ENCODE measurements at places on chromosomes 3 and 15.

DNA sequence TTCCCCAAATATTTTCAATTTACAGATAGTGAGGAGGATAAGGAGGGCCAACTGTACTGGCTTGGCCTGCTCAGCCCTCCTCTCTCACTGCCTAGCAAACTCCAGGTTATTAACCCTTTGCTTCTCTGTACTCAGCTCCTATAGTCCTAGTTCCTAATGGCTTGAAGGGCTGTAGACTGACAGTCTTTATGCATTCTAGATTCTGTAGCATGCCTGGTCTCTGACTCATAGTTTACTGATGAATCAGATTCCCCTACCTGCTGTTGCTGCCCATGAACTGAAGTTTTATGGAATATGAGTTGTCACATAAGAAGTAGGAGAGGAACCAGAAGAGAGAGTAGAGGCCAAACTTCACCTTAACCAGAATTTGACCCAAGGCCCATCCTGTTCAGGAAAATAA is 27.1 kb upstream of the MAP3K13 start:
- DNase-seq, result no peak

- no peak for DNase-seq
These were observed 35.0 kb upstream of the ARID3B start for GRCh38 chr15:74505837-74506514.

- DNase-seq, result no peak
These were observed 103.4 kb upstream of the KLHL25 start for GRCh38 chr15:85897895-85898717.

GRCh38 chr3:63689285-63689684 is 36.8 kb downstream of the SNTN start:
- DNase-seq, result peak; percentile 27

DNA sequence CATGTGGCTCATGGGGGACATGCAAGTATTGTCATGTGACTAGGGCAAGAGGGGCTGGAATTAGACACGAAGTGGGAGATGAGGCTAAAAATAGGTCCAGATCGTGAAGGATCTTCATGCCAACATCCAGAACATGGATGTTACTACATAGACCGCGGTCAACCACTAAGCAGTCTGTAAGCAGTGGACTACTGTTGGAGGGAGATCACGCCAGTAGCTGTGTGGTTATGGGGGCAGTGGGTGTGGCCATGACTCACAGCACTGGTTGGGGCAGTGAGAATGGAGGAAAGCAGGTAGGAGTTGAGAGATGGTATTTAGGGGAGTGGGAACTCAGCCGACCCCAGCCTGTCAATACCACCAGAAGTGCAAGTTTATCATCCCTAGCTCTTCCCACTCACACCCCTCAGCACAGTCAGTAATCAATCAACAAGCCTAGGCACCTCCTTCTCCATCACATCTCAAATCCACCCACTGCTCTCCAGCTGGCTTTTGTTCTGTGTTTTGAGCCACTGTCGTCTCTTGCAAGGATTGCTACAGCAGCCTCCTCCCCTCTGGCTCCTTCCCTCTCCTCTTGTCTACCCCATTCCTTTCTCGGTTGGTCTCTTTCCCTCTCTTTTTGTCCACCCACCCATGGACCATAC is 107.2 kb upstream of the ABHD17C start:
- no peak for DNase-seq

DNA sequence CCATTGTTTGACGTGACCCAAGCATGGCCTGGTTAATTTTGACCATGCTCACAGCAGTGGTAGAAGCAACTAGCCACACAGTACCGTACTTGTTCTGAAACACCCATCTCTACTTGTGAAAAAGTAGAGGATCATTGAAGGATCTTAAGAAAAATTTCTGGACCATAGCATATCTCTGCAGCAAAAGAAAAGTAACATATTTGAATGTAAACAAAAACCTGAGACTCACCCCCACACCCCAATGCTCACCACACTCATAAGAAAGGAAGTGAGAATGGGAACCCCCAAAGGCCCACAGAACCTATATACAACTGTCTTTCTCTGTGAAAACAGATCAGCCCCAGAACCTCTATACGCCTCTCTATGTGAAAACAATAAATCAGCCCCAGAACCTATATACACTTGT is 33.8 kb upstream of the TFRC start:
- peak; percentile 89 for DNase-seq

DNA sequence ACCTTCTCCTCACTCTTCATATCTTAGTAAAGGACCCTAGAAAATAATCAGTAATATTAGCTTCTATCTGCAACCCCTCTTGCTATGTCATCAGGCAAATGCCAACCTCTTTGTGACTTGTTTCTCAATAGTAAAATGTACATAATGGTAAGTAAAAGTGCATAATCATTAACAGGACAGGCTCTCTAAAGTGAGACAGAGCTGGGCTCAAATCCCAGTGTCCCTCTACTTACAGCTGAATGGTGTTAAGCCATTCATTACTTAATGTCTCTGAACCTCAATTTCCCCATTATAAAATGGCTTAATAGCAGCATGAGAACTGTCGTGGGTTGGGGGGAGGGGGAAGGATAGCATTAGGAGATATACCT is 62.6 kb upstream of the ATP11B start:
- no peak for DNase-seq

DNA sequence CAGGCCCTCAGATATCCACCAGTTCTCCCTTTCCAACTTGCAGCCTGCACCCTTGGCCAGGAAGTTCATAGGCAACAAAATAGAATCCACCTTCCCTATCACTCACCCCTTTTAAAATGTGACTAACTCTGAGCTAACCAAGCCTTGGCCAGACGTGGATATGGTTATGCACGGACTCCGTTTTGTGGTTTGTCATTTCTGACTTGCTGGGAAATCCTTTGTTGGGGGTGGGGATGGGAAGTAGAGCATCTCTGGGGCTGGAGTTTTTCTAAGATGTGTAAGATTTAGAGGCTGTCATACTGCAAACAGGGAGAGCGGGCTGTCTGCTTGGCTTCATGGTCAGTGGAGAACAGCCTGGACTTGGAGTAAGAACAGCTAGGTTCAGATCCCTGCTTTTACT is 62.6 kb downstream of the SMAD3 start:
- no peak for DNase-seq

DNA sequence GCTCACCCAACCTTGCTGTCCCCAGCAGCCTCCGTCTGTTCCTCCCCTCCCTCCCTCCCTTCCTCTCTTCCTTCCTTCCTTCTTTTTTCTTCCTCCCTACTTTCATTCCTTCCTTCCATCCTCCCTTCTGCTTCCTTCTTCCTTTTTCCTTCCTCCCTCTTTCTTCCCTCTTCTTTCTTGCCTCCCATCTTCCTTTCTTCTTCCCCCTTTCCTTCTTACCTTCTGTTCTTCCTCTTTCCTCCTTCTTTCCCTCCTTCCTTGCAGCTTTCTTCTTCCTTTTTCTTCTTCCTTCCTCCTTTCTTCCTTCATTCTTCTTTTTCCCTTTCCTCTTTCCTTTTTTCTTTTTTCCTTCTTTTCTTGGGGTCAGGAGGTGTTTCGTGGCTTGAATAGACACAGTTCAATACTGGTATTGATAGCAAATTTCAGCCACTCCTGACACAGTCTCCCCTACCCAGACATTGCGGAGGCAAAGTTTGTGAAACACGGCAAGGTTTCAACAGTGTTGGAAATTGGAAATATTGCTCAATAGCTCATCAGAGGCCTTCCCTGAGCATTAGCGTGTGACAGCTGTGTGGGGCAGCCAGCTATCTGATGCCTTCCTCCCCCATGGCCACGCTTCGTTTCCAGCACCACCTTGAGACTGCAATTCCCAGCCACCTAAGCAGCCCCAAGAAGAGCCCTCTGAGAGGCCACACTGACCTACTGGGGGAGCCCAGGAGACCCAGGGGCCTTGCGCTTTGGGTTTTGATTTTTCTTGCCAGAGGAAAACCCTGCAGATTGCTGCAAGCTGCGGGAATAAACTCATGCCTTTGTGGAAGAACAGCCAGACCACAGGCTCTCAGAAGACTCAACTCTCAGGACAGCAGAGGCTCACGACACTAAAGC is 82.2 kb downstream of the KLF15 start:
- DNase-seq, result no peak

DNA sequence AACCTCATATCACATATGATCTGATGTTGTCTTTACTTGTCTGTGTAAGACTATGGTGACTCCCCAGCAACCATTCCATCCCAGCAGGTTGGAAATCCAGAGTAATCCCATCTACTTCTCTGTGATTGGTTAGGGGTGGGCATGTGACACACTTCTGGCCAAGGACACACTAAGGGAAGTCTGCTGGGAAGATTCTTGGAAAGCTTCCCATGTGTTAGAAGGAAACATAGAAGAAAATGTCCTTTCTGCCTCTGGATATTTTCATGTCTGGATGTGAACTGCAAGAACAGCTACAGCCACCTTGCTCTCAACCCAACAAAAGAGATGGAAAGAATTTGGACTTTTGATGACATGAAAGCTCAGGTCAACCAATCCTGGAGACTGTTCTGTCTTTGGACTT is 2.6 kb upstream of the UBE2Q2 start:
- no peak for DNase-seq

- DNase-seq, result no peak
These were observed 25.5 kb upstream of the HHATL start for GRCh38 chr3:42728056-42728455.

- no peak for DNase-seq
These were observed 73.4 kb downstream of the RFTN1 start for GRCh38 chr3:16439848-16440708.

DNA sequence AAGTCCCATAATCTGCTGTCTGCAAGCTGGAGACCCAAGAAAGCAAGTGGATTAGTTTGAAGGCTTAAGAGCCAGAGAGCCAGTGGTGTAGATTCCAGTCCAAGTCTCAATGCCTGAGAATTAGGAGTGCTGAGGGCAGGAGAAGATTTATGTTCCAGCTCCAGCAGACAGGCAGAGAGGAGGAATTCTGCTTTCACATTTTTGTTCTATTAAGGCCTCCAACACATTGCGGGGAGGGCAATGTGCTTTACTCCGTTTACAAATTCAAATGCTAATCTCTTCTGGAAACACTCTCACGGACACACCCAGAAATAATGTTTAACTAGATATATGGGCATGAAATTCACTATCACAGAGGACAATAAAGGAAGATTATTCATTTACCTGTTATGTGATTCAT is 54.0 kb downstream of the DPH6 start:
- DNase-seq, result no peak

DNA sequence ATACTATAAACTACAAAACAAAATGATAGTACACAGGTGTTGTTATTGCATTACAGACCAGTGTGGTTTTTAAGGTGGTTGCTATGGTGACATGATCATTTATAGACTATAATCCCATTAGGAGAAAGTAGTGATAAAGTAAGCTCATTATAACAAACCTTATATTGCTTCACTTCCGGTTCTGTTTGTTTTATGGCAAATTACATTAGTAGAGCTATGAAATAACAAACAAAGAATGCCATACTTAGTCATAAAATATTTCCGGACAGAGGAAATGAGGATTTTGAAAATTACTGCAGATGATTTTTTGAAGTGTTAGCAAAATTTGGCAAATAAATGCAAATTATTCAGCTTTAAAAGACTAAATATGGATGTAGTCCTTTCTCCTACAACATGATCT is 640.4 kb upstream of the ARPP21 start:
- DNase-seq, result no peak

DNA sequence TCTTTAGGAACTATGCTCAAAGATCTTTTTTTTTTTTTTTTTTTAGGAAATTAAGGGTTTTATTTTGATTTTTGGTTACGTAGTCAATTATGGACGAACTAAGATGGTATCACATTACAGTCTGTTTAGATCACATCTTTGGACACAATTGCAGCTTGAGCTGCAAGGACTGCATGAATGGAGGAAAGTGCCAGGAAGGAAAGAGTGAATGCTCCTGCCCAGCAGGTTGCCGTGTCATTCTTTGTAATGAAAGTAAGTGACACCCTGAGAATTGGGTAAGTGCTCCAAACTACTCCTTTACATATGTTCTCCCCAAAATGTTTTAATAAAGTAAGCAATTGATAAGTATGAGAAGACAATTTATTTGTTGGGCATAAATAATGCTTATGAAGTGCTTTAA is 716.5 kb upstream of the GOLIM4 start:
- no peak for DNase-seq

DNA sequence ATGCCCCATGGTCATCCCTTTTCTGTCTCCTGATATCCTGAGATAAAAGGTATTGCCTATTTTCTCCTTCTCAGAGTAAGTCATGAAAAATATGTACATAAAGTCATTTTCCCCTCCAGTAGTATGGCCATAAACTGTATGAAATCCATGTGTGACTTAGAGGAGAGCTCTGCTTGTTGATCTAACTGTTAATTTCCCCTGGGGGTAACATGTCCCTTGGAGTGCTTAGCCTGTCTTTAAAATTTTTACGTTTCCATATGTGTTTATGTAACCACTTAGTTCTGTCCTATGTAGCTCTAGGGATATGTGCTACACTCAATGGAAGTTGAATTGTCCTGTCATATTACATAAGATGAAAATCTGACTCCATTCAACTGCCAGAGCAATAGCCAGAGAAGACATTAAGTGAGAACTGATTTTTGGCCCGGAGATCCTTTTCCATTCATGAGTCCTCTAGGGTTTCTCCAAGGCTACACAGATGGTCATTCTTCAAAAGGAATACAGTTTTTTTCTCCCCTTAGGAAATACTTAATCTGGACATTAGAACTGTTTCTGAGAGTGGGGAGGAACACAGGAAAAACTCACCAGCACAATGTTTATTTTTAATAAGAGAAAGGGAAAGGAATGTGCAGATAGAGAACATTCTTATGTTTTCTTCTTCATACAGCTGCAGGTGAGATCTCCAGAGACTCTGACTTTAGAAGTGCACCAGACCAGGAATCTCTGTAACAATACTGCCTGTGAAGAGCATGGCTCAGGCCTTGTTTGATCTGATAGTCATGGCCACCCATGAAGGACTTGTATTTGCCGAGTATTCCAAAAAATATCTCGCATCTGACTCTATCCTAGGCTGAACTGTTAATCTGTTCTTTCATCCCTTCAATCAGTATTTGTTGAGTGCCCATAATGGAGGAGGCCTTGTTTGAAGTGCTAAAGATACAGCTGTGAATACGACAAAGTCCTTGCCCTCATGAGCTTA is 29.8 kb upstream of the CLRN1 start:
- no peak for DNase-seq

DNA sequence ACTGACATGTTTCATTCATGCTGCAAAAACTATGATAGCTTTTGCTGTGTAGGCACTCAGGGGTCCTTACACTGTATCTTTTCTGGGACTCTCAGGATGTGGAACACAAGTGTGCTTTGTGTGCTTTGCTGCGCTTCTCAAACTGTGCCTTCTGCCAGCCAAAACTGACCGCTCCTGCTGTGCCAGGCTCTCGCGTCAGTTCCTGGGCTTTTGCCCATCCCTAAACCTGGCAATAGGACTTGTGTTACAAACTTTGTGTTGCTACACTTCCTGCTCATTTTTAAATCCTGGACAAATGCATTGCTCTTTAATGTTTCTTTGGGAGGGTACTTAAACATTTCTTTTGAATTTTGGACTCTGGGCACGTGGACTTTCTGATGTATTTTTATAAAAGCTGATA is 60.3 kb downstream of the DIPK2A start:
- no peak for DNase-seq

GRCh38 chr3:195701042-195701915 is 19.5 kb upstream of the MUC20 start:
- no peak for DNase-seq

- DNase-seq, result no peak
These were observed 61.0 kb downstream of the WNT7A start for GRCh38 chr3:13818919-13819318.
